ENCODE measurements at places on chromosomes 11 and 22.

DNA sequence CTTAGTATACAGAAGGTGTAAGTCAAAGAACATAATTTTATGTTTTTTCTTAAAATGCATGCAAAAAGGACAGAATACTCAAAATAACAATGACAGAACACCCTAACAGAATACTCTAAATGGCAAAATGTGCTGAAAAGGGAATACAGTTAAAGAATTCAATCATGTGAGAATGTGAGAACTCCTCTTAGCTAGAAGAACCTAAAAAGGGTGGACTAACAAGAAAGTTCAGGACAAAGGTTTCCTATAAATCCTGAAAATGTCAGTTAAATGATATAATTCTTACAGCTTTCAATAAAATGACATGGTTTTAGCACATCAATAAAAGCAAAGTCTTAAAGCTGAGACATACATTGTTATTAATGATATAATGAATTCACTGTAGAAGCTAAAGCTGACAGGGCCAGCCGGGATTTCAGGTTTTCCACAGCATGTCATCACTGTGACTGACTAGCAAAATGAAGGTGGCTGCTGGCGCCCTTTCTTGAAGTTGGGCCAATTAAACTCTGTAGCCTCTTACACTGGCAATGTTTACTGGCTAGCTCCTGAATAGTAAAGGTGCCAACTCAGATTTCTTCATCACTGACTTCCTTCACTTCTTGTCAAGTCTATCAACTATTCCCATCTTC lies 244.4 kb downstream of the TTC28 start:
- DNase-seq: no peak

GRCh38 chr11:200224-201003 lies 6.8 kb downstream of the BET1L start:
- no peak for DNase-seq

GRCh38 chr11:44943118-44943517 lies 7.6 kb downstream of the TP53I11 start:
- DNase-seq: no peak

- no peak for DNase-seq
Observed at GRCh38 chr11:116580799-116581198, 192.0 kb downstream of the BUD13 start.
